ENCODE measurements at places on chromosomes 12 and 14. TPM values are rescaled to one million over a fixed set of nuclear protein-coding genes. Genes with fewer than 3 reads are reported as not detected.

Gene OR11H6
- total RNA-seq: not detected

Gene TAC3
- total RNA-seq: not detected

GRCh38 chr12:114439261-114439683 lies 33.3 kb upstream of the TBX5 start:
- no peak overlapping the region for H3K4me3 ChIP-seq
- H3K4me1 ChIP-seq: no peaks in the 10 kb centered on the region
- peaks cover 70% of the 10 kb centered on the region for H3K27me3 ChIP-seq
- no peak overlapping the region for H3K27ac ChIP-seq
- DNase-seq: no peak

DNA sequence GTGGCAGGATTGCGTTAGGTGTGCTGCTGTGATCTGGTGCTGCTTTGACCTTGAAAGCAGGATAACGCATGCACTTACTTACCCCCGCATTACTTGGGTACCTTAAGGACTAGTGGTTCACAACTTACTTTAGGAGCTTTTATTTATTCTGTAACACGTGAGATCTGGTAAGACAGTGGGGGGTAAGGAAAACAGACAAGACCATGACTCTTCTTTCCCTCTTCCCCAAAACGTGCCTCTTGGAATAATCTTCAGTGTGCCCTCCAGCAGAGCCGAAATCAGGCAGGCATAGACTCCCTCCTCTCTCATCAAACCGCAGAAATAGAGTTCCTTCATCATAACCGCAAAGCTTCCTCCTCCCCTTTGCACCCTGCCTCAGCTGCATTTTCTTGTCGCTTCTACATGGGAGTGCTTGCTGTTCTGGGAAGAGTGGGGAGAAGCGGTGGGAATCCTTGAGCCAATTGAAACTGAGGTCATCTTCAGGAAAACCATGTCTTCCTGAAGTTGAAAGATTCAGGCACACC lies 43.4 kb downstream of the RAD52 start:
- peaks cover 17% of the 10 kb centered on the region for H3K4me1 ChIP-seq
- no peak overlapping the region for H3K4me3 ChIP-seq
- H3K36me3 ChIP-seq: peaks cover 90% of the 10 kb centered on the region
- DNase-seq: no peak

DNA sequence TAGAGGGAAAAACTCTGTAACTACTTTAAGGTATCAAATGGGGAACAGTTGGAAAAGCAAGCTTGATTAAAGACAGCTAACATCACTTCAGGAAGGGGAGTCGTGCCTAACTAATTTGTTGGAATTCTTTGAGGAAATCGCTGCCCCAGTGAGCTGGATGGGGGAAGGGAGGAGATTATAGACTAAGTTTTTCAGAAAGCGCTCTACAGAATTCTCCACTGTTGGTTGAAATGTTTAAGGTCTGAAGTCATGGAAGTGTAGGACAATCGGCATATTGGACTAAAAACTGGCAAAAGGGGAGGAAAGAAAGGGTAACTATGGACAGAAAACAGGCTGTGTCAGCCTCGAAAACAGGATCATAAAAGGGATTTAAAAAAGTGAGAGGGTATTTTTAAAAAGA lies 229.9 kb upstream of the HMGA2 start:
- no peak for DNase-seq
- no peaks in the 10 kb centered on the region for H3K36me3 ChIP-seq
- H3K4me1 ChIP-seq: no peaks in the 10 kb centered on the region
- H3K27me3 ChIP-seq: peaks cover 3% of the 10 kb centered on the region

GRCh38 chr12:120229487-120230325 lies 28.8 kb upstream of the RPLP0 start:
- peaks cover 35% of the 10 kb centered on the region for H3K27me3 ChIP-seq
- no peak for DNase-seq

DNA sequence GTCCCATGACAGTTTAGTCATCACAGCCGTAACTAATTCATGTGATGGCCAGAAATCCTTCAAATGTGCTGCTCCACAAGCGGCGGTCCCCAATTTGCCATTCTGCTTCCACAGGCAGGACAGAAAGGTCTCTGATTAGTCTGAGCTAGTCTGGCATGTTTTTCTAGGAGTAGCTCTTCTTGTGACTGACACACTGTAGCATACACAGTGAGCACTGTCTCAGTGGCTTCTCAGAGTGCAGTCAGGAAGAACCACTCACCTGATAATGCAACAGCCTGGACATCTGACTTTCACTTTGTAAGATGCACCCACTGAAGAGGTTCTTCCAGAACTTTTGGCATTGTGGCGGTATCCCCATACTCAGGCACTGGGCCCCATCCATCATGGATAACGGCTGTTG lies 1266.2 kb downstream of the TMEM121 start:
- H3K27me3 ChIP-seq: peaks cover 3% of the 10 kb centered on the region
- no peak overlapping the region for H3K4me3 ChIP-seq
- H3K36me3 ChIP-seq: no peaks in the 10 kb centered on the region
- DNase-seq: no peak
- peaks cover 15% of the 10 kb centered on the region for H3K4me1 ChIP-seq
